ENCODE measurements at places on chromosomes 7 and 10.

DNA sequence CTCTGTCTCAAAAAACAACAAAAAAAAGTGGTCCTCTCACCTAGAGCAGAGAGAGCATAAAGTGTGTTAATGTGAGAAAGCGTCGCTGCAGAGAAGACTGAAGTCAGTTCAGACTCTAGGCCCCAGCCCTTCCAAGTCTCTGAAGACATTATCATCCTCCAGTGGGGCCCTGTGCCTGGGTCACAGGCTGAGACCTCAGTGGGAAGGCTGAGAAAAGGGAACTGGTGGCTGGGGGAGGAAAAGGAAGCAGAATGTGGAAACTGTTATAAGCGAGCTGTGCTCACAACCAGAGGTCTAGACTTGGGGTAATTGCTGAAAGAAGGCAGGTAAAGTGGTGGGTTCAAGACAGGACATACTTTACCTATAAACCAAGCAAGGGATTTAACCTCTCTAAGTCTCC, 4.9 kb upstream of the RRP12 start:
- no peak for DNase-seq

DNA sequence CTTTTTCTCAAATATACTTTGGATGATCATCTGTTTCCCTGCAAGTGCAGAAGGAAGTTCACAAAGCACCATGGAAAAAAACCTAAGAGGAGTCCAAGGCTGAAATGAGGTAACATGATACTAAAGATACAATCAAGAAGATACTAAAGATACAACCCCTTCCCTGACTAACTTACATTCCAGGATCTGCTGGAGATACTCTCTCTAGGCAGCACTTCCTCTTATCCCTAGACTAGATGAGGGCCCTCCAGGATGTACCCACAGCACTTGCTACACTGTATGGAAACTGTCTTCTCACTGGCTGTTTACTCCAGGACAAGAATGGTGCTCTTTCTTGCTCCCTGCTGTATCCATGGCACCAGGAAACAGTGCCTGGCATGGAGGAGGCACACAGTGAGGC, 116.4 kb upstream of the NFE2L3 start:
- DNase-seq = no peak

- DNase-seq = no peak
Observed at GRCh38 chr10:58753425-58753824, 240.8 kb downstream of the BICC1 start.

GRCh38 chr10:86958901-86959736, 720 bp downstream of the SNCG start:
- no peak for DNase-seq

GRCh38 chr7:123961771-123962170, 36.7 kb downstream of the SPAM1 start:
- no peak for DNase-seq

DNA sequence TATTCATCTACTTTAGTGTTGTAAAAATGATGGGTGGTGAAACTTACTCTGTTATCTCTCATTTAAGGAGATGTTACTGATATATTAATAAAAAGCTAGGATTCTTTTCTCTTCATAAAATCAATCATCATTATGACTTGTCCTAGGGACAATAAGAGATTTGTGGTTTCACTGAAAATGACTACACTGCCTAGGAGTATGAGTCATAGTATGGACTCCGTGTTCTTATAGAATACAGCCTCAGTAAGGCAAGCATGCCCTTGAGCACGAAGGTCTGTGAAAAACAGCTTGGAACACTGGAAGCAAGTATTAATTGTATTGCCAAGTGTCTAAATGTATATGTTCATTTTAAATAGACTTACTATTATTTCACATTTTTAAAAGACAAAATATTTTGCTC, 749.2 kb upstream of the PCDH15 start:
- DNase-seq = no peak

DNA sequence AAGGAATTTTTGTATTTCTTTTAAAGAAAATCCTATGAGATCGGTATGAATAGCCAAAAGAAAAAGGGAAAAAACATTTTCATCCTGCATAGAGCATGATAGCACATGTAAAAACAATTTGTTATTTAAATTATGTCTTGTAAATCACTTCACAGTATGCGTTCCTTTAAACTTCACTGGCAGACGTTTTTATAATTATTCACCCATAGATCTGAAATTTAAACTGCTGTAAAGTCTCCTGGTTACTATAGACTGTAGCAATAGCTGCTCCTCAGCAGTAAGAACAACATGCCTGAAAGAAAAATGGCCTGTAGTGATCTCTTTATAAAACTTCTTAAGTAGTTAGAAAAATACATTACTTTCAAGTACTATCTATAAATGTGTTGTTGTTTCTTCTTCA, 26.5 kb downstream of the CAPZA2 start:
- no peak for DNase-seq

- DNase-seq = no peak
Observed at GRCh38 chr7:158028290-158028941, 559.2 kb downstream of the PTPRN2 start.

GRCh38 chr7:132825222-132825621, 249.0 kb upstream of the PLXNA4 start:
- no peak for DNase-seq

DNA sequence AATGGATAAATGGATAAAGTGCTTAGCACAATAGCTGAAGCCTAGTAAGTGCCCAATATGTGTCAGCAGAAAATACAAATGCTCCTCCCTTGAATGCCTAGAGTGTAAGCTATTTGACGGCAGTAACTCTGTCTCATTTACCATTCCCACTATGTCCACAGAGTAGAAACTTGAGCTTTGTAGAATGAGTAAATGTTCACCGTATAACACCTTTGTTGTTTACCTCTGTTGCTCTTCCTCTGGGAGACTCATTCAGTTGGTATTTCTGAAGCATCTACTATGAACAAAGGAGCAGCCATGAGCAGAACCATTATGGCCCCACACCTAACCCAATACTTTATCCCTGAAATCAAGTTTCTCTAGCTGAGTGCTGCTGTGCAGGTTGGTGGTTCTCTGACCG, 8.4 kb upstream of the SLC16A12 start:
- DNase-seq = no peak

DNA sequence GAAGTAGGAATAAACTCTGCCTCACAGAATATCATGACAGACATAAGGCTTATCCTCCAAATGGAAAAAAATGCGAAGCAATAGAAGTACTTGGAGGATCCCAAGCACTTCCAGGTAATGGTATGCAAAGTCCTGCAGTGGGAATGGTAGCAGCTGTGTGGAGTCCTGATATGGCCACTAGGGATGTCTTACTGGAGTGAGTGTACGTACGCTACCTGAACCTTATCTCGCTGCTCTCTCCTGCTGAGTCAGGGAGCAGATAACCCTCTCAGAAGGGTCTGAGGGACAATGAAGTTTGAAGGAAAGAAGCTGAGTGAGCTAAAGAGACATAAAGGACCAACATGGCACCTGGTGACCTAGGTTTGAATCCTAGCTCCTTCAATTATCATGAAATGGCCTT, 42.2 kb downstream of the CH25H start:
- no peak for DNase-seq

DNA sequence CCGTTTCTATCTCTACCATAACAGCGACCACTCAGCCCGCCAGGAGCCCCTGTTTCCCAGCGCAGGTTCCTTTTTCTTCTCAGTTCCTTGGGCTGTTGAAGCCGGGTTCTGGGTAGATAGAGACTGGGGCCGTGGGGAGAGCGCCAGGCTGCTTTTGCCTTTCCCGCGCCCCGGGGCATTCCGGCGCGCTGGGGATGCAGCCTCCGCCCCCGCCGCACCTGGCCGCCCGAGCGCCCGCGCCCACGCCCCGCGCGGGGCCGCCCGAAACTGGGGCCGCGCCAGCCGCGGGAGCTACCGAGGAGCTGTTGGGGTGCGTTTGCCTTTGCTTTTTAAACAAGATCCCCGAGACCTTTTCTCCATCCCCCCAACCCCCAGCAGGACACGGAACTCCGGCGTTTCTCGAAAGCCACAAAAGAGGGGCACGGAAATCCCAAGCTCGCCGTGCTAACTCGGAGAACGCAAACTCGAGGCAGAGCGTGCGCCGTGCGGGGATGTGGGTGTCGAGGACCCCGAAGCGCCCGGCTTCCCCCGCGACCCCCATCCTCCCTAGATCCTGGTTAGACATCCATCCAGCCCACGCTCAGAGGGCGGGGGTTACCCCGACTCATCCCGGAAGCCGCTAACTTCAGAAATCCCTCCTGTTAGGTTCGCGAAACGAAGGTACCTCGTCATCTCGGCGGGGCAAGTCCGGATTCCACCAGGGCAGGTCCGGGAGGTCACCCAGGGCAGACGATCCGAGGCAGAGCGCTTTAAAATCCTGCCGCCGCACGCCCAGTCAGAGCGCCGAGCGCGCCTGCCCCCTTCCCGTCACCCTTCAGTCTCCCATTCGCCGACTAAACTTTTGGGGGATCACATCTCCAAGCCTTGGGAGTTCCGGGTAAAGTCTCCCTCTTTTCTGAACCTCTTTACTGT, 1.0 kb downstream of the GRM8 start:
- DNase-seq = no peak
